ENCODE measurements at places on chromosomes 16 and 17.

DNA sequence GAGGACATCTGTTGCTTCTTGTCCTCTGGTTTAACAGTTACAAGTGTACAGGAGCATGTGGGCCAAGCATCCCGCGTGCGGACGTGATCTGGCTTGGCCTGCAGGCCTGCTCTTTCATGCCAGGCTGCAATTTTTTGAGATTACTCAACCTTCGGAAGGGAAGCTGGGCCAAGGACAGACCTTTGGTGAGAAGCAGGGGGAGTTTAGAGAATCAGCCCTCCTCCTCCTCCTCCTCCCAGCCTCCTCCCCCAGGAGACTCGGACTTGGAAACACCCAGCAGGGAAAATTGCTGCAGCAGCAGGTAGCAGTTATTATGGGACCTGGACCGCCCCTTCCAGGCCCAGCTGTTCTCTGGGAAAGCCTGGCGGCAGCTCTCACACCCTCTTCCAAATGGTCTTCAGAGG lies 5.1 kb upstream of the KLHL36 start:
- no peak for DNase-seq

- no peak for DNase-seq
These were observed 8.8 kb downstream of the BEAN1 start for GRCh38 chr16:66435896-66436295.

GRCh38 chr17:61806081-61806828 lies 57.1 kb downstream of the BRIP1 start:
- no peak for DNase-seq

GRCh38 chr17:18314059-18314730 lies 599 bp downstream of the TOP3A start:
- no peak for DNase-seq

DNA sequence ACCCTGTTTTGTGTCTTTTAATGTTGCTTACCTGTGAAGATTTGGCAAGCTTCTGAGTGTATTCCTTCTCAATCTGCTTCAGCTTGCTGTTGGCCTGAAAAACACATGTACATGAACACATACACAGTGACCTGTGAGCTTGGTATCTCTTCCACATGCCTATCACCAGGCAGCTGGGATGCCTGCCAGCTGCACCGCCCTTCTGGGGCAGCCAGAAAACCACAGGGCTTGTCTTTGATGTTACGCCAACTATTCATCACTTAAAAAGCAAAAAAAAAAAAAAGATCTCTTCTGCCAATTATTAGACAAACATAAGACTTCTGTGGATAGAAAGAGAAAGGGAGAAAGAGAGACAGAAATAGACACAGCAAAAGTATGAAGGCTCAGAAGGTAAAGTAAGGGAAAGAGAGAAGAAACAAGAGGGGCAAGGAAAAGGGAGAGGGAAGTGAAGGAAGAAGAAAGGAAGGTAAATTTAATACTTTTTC lies 189.2 kb upstream of the AXIN2 start:
- peak; percentile 16 for DNase-seq

GRCh38 chr16:30518552-30518951 lies 7.8 kb downstream of the ZNF768 start:
- no peak for DNase-seq

DNA sequence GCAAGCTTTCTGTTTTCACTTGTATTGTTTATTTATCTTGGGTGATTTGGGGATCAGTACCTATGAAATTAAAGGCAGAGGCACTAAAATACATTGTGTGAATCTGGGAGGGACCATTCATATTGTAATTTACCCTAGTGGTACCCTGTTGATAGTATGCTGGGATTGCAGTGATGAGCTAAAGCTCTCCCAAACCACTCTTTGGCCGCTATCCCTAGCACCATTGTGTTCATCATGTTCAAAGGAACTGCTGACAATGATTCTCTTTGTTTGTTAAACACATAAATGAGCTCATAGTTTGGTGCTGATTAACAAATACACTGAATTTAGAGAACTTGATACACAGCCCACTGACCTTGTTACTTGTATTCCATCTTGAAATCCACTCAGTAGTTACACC lies 1469.8 kb downstream of the CDH11 start:
- no peak for DNase-seq

DNA sequence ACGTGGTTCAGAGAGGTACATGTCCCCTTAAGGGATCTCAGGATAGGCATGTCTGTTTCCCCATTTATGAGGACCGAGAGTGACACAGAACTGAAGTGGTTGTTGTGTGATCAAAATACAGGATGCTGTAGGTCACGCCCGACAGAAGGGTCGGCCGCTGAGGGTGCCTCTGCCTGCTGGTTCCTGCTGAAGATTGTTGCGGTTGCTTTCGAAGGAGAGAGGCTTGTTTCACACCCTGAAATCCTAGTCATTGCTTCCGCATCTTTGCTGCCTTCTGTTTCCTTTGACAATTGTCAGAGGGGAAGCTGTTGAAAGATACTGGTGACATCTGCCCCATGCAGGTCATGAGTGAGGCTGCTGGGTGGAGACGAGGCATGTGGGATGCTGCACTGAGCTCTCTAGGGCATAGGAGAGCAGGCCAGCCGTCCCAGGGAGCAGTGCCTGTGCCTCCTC lies 3.8 kb upstream of the NAT9 start:
- peak; percentile 21 for DNase-seq

- DNase-seq, result no peak
These were observed 18.8 kb upstream of the MYOCD start for GRCh38 chr17:12646761-12647422.

GRCh38 chr16:23557779-23558702 lies 514 bp downstream of the UBFD1 start:
- no peak for DNase-seq

GRCh38 chr17:77535892-77536291 lies 395.1 kb downstream of the SEC14L1 start:
- DNase-seq, result no peak

- DNase-seq, result no peak
These were observed 1.8 kb downstream of the FAHD1 start for GRCh38 chr16:1828645-1829410.
